ENCODE measurements at places on chromosomes 11 and 22.

DNA sequence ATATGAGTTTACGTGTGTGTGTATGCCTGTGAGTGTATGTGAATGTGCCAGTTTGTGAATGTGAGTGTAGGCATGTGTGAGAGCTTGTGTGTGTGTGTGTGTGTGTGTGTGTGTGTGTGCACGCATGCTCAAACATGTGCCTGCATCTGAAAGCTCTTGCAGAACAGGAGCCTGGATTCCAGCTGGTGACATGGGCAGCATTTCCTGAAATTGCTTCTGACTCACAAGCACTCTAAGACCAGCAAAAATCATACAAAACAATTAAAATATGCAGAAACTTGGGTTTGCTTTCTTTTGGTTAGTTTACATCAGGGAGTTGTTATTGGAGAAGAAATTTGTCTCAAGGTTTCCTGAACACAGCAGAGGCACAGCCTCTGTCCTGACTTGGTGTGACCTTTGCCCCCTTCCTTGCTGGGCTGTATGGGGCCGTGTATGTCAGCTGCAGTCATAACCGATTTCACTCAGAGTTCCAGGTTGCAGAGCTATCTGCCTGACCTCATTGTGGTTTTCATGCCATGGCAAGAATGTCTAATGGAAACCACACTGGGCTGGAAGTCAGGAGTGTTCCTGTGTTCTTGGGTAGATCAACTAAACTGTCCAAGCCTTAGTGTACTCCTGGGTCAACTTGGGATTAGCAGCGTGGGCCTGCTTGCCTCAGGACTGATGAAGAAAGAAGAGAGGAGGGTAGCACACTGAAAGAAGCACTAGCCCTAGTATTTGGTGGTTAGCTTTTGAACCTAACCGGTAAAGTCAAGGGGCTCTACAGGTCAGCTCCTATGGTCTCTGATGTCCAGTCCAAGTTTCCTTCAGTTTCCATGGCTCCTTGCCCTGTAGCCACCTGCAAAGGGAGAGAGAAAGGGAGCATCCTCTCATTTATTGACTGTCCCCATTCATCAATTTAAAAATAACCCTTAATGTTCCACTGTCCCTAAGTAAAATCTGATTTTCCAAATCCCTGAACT lies 143.7 kb downstream of the SNX19 start:
- DNase-seq: no peak

GRCh38 chr11:116342148-116342547 lies 430.6 kb downstream of the BUD13 start:
- DNase-seq: no peak

DNA sequence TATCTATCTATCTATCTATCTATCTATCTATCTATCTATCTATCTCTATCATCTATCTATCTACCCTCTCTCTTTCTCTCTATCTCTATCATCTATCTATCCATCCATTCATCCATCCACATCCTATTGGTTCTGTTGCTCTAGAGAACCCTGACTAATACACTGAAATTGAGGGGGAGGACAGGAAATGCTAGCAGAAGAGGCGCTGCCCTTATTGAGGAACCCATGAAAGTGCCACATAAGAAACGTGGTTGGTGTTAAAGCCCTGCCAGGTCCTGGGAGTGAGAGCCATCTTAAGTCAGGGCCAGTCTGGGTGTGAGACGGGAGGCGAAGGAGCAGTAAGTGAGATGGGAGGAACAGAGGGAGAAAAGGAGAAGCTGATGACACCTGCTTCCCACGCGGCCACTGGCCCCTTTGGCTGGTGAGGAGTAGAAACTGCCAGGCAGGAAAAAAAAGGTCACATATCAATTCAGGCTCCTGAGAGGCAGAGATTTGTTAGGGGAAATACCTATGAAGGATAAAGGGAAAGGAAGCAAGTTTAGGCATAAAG lies 87.9 kb upstream of the PLET1 start:
- no peak for DNase-seq

GRCh38 chr11:110878513-110878912 lies 166.3 kb upstream of the ARHGAP20 start:
- DNase-seq: no peak

Measured in activated CD8-positive, alpha-beta memory T cell treated with anti-CD3 and anti-CD28 coated beads for 1 hour (primary cell).